Suppressor macrophage treated with lipopolysaccharide for 1 hour (primary cell): ENCODE measurements at places on chromosomes 11 and 22.

DNA sequence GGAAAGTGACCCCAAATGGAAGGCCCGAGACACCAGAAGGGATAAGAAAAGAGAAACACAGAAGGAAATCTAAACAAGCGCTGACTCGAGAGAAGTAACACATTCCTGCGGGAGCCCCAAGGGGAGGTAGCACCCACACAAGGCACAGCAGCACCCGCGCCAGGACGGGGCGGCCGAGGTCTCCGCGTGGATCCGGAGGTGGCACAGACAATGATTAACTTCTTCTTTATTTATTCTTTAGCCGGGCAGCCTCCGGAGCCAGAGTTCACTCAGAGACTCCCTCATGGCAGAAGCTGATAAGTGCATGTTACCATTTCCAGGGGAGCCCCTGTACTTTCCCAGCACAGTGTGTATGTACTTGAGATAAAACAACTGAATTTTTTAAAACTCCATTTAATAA is 5.1 kb downstream of the TOLLIP start:
- DNase-seq = peak; percentile 59

- no peak for DNase-seq
These were observed 73.0 kb downstream of the BLID start for GRCh38 chr11:122042981-122043380.

DNA sequence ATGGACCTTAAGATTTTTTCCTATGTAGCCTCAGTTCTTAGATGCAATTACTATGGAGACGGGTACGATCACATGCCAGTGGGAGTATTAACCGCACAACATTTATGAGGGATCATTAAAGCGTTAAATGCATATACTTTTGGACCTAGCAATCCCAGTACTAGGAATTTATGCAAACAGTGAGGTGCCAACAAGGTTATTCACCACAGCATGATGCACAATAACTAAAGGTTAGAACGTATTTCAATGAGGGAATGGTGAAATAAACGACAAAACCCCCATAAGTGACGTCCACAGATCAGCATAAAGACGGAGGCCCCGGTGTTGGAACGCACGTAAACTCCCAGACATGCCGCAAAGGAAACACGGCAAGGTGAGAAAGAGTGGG is 539 bp downstream of the SIRT3 start:
- no peak for DNase-seq

- DNase-seq = no peak
These were observed 4.7 kb downstream of the YDJC start for GRCh38 chr22:21624880-21625791.

- peak; percentile 70 for DNase-seq
These were observed 728 bp downstream of the DCUN1D5 start for GRCh38 chr11:103091064-103091800.

- DNase-seq = peak; percentile 2
These were observed 213.1 kb downstream of the INSC start for GRCh38 chr11:15327786-15328231.

GRCh38 chr11:76335842-76336241 is 45.1 kb downstream of the THAP12 start:
- DNase-seq = peak; percentile 94

GRCh38 chr11:64183890-64184289 is 2.1 kb upstream of the STIP1 start:
- no peak for DNase-seq

- no peak for DNase-seq
These were observed 72.8 kb downstream of the PPP2R1B start for GRCh38 chr11:111693224-111693937.

GRCh38 chr11:92751594-92751993 is 217.9 kb upstream of the MTNR1B start:
- no peak for DNase-seq

DNA sequence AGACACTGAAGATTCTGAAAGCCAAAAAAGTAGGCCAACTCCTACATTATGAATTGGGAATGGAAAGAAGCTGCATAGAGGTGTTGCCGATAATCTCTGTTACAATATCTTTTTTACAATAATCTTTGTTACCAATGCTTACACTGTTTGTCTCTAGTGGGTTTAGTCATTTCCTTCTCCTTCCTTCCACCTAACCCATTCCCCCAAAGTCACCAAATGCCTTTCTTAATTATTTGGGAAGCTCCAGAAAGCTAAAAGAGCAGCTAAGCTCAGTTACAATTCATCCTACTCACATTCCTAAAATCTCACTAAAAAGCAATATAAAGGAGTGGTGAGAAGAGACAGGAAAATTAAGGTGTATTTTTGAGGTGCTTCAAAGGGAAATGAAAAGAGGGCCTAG is 313.7 kb downstream of the SWAP70 start:
- no peak for DNase-seq
